NCI-H1105 (cell line): ENCODE measurements at places on chromosomes 3 and 15.
A peak's percentile ranks its signal among the peaks of the same experiment; 100 is the strongest.

GRCh38 chr3:127455541-127456450 is 134.7 kb downstream of the TPRA1 start:
- peak; percentile 84 for DNase-seq

- DNase-seq = no peak
Observed at GRCh38 chr3:135118792-135119191, 323.7 kb downstream of the EPHB1 start.

DNA sequence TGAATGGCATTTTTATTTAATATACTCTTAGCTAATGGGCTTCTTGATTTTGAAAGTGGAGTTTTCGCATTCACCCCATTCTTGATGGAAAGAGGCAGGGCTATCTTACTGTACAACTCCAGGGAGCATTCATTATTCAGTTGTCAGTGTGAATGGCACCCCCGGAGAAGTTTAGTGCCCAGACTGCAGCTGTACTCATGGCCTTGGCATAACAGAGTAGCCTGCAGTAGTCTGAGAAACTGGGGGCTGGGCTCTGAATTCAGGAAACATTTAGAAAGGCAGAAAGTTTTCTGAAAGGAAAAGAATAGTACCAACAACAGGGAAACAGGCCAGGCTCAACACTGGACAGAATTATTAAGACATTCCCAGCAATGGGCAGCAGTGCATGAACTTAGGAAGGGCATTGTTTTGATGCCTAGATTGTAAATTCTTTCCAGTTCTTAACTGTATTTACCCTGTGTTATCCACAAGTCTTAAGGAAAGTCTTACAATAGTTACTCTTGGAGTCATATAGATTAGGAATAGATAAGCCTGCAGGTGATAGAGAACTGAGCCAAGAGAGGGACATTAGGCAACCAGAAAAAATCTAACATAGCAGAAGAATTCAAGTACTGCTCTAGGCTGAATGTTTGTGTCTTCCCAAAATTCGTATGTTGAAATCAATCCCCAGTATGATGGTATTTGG is 44.4 kb downstream of the TIPARP start:
- no peak for DNase-seq

DNA sequence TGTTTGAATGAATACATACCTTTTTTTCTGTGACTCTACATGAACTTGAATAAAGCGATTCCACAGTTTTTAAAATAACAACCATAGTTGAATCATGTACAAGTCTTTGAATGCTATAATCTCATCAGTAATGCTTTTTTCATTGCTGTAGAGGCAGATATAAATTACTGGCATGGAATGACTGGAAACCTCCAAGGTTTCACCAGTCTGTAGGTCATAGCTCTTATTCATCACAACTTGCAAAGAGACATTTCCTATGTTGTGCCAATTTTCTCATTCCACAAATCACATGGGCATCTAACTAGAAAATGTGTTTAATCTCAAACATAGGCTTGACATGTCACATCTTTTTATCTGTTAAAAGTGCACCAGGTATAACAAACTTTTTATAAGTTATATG is 407.1 kb upstream of the KCNMB2 start:
- no peak for DNase-seq

- DNase-seq = no peak
Observed at GRCh38 chr3:152841131-152841530, 6.2 kb downstream of the P2RY1 start.

- no peak for DNase-seq
Observed at GRCh38 chr3:53122255-53122932, 7.8 kb downstream of the RFT1 start.

- no peak for DNase-seq
Observed at GRCh38 chr15:84572231-84572630, 28.6 kb upstream of the ZSCAN2 start.

DNA sequence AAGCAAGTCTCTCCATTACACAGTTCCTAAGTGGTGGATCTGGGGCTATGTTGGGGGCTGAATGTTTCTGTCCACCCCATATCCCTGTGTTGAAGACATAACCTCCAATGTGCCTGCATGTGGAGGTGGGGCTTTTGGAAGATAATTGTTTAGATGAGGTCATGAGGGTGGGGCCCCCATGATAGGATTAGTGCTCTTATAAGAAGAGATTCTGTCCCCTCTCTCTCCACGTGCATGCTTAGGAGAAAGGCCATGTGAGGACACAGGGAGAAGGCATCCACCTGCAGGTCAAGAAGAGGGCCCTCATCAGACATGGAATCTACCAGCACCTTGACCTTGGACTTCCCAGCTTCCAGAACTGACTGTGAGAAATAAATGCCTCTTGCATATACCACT is 231.0 kb upstream of the CHRNA7 start:
- DNase-seq = no peak

DNA sequence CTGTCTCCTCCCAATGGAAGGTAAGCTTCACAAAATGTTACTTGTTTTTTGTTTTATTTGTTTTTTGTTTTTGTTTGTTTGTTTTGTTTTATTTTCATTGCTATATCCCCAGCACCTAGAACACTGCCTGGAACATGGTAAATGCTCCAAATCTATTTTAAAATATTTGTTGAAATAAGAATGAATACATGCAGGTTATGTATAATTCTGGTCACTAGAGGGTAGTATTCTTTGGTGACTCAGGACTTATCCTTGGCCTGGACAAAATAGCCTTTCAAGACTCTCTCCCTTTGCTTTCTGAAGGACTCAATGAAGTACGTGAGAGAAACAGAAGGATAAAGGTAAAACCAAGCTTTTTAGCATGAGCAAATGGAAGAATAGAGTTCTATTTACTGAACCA is 46.9 kb upstream of the PPP2R3A start:
- DNase-seq = no peak

GRCh38 chr3:84925571-84925970 is 33.2 kb upstream of the CADM2 start:
- no peak for DNase-seq

GRCh38 chr3:105328338-105328730 is 38.4 kb upstream of the ALCAM start:
- DNase-seq = no peak

GRCh38 chr3:187616307-187616972 is 53.8 kb downstream of the SST start:
- DNase-seq = peak; percentile 56

- no peak for DNase-seq
Observed at GRCh38 chr15:41501191-41501917, 7.7 kb downstream of the ITPKA start.

GRCh38 chr3:184812662-184813042 is 686 bp downstream of the VPS8 start:
- DNase-seq = peak; percentile 69

GRCh38 chr15:59271595-59272201 is 65.1 kb downstream of the LDHAL6B start:
- no peak for DNase-seq

DNA sequence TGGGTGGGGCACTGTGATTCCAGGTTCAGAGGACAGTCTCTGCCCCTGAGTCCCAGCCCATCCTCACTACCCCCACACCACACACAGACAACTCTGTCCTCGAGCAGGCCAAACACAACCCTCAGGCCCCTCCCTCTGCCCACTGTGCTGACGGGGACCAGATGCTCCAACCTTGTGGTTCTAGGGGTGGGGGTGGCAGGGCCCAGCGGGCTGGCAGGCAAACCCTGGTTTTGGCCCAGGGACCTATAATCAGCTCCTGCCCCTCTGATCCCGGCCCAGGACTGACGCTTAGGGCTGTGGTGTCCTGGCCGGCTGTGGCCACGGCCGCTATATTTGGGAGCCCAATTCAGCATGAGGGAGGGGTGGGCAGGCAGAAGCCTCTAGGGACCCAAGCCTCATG is 5.0 kb upstream of the MYL3 start:
- no peak for DNase-seq

GRCh38 chr15:32029862-32030781 is at the start of gene CHRNA7:
Gene CHRNA7 (plus strand): TSS chr15:32030515. CDS start chr15:32030595, 80 bp downstream.
- DNase-seq = peak; percentile 24

DNA sequence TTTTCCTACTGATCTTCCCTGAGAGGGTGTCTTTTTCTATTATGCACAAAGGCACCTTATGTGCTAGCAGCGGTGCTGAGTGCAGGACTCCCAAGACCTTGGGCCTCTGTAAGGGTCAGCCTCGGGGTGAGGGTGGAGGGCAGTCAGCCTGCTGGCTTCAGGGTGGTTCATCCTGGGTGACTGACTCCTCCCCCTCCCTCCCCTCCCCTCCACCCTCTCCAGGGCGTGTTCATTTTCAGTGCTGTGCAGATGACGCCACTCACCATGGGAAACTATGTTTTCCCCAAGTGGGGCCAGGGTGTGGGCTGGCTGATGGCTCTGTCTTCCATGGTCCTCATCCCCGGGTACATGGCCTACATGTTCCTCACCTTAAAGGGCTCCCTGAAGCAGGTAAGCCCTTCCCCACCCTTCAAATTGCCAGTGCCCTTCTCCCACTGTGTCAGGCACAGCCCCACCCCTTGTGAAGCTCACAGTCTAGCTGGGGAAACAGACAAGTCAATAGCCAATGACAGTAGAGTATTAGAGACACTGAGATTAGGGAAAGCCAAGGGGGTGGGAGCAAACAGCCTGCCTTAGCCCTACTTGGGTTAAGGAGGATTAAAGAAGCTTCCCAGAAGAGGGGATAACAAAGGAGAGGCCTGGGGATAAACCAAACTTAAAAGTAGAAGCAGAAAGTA is 41.9 kb downstream of the SLC6A1 start:
- no peak for DNase-seq

DNA sequence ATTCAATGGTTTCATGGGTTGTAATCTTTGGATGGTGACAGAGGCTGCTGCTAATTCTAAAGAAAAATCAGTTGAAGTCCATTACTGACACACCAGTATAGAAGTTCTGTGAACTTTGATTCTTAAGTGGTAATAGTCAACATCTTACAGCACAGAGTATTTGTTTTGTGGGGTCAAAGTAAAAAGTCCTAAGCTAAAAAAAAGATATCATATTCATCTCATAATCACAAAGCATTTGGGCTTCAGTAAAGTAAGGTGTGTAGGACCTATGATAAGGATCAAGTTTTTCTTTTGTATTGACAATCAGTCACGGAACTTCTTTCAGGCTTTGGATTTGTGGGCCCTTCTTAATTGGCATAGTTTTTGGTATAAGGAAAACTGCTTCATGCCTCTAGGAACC is 1.1 kb downstream of the ASTE1 start:
- DNase-seq = no peak

- no peak for DNase-seq
Observed at GRCh38 chr3:168383573-168383972, 287.8 kb upstream of the GOLIM4 start.

DNA sequence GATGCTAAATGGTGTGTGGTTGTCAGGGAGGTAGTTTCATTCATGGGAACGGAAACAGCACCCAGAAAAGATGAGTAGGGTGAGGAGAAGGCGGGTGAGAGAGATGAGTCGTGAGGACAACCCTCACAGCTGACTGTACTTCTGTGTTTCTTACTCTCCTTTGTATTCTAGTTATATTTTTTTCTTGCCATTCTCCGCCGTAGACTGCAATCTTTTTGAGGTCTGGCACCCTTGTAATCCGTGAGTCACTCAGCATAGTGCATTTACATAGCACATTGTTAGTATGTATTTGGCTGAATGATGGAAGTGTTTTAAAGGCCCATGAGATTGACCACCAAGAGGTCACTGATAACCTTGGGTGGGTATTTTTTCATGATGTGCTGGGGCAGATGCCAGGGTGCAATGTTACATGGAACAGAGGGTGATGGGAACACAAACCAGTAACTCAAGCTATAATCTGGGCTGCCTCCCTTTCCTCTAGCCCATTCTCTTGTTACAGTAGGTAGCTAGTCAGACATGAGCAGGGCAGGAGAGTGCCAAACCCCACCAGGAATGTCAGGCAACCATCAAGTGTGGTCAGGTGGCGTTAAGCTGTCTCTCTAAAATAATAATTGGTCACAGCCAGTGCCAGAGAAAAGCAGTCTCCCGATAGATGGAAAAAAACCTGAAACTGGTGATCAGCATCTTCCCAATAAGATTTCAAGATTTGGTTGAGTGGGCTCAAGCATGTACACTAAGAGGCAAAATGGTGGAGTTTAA is 18.8 kb upstream of the DGKG start:
- DNase-seq = no peak

DNA sequence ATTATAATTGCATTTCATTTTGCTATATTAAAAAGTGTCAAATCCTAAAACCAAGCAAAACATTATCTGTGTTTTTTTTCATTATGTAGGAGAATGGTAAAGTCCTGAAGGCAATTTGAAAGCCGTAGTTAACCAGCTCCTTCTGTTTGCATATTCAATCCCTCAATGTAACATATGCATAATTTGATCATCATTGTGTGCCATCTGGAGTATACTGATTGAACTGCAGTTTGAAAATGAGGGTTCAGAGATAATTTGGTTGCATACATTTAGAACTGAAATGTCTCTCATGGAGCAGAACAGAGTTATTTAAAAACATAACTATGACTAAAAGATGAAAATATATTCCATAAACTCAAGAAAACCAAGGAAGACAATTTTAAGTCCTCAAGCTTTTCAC is 518.6 kb downstream of the GBE1 start:
- no peak for DNase-seq

DNA sequence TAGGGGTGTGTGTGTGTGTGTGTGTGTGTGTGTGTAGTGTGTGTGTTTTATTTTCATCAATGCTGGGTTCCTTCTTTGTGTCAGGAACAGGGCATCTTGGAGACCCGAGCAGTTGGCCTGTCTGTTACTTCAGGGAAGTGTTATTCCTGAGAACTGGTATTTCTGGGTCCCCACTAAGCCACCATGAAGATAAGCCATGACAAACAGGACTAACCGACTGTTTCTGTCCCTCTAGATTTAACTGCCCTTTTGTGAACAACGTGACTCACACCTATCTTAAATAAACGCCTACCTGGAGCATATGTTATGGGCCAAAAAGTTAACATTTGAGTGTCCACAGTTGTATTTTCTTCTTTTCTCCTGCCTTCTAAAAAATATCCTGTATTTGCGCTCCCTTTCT is 19.5 kb downstream of the SIDT1 start:
- no peak for DNase-seq

DNA sequence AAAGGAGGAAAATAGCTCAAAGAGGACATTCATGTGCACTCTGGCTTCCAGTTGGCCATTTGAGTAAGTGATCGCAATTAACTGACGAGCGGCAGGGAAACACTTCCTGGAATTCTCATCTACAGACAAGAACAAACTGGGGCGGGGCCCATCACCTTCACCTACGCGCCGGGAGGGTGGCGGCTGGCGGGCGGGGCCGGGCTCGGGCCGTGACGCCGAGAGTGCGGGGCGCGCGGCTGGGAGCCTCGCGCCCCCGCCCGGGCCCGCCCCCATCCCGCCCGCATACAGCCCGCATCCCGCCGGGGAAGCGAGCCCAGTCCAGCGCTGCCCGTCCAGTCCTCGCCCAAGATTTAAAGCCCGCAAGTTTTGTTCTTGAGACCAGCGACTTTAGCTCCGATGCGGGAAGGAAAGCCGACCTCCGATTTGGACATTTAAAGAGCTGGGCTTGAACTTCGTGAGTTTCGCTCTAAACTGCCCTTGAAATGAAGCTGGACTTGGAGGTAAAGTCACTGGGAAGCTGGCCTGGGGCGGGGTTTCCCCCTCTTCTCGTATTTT is at the start of gene B3GNT5:
Gene B3GNT5 (plus strand): TSS at position 281 of the 555 bp plus-strand sequence. CDS start 16,546 bp downstream, outside the sequence.
- peak; percentile 93 for DNase-seq

DNA sequence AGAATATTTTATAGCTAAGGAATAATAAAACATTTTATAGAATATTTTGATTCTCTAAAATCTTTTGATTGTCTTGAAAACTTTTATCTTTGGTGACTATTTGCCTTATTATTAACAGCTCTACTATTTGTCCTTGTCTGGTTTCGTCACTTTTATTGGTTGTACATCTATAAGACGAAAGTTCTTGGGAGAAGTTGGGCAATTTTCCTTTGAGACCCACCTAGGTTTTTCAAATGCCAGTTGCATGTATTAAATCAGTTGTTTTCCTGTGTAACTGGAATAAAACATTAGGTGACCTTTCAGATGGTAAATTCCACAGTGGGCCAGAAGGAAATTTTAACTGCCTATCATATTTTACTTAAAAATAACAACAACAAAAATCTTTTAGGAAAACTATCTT is 1245.7 kb downstream of the SI start:
- DNase-seq = no peak
